ENCODE measurements at places on chromosomes 12 and 14.
A peak's percentile ranks its signal among the peaks of the same experiment; 100 is the strongest.

GRCh38 chr14:52002542-52002941 is 13.2 kb downstream of the RTRAF start:
- no peak for DNase-seq

- DNase-seq: no peak
These were observed 31.2 kb downstream of the GSC start for GRCh38 chr14:94738751-94739150.

GRCh38 chr12:63150713-63151622 is at the start of gene AVPR1A:
Gene AVPR1A (minus strand): TSS chr12:63151201. CDS start chr12:63150836, 365 bp downstream.
- no peak for DNase-seq

GRCh38 chr14:56774503-56774902 is 35.8 kb downstream of the OTX2 start:
- no peak for DNase-seq

GRCh38 chr12:122999986-123000420 is 19.5 kb downstream of the ARL6IP4 start:
- no peak for DNase-seq

- DNase-seq: no peak
These were observed 64.1 kb downstream of the E2F7 start for GRCh38 chr12:77001276-77001675.

DNA sequence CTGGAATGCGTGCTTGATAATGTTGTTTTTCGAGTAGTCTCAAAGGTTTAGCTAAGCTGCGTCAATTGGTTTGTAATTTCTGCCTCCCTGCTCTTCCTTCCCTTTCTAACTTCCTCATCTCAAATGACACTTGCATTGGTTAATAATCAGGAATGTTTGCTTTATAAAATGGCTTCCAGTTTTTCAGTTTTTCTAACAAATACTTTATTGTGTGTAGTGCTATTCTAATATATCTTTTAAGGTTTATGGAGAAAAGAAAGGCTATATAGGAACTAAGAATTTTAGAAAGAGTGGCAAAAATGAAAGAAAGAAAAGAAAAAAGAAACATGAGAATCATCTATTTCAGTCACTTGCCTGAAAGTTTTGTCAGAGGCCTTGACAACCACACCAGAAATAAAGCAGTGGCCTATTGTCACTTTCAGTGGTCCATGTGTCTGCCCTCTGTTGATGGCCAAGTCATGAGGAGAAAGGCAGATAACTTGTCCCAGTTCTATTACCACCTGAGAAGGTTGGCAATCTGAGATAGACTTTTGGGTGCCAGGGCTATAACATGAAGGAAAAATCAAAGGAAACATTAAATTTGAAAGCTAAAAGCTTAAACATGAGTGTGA is 221.9 kb upstream of the KITLG start:
- no peak for DNase-seq

DNA sequence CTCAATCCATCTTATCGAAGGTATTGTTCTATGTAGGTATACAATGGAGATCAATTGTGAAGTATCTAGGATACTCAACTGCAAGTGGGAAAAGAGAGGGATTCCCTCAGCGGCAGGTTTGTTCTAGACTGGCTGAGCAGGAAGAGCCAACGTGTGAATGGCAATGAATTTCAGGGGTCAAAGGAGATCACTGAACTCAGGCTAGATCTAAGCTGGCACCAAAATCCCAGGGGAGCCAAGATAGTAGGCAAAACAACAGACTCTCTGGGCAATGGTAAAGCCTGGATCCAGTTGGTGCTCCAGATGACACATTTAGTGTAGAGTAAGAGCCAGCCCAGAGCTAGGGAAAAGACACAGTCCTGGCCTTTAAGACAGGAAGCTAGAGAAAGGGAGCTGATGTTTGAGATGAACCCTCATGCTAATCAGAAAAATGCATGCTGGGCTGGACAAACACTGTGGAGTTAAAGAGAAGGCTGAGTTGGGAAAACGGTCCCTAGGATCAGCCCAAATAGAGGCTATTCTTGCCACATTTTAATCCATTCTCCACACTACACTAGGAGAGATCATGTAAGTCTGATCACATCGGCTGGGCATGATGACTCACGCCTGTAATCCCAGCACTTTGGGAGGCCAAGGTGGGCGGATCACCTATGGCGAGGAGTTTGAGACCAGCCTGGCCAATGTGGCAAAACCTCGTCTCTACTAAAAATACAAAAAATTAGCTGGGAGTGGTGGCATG is 45.6 kb downstream of the EFCAB11 start:
- no peak for DNase-seq

DNA sequence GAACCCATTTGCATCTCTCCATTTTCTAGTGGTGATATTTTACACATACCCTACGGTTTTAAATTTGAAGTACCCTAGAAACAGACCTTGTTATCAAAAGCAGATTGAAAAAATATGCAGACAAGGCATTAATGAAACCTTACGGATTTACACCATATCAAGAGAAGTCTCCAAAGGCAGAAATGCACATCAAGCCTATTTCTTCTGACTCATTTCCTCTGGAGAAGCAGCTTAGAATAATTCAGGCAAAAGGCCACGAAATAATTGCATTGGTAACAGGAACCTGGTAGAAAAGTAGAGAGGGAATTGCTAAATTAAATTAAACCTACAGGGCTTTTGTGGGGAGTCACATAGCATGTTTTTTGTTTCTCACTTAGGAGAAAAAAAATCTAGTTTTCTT is 34.7 kb downstream of the KICS2 start:
- DNase-seq: no peak

- no peak for DNase-seq
These were observed 87.0 kb upstream of the GPHB5 start for GRCh38 chr14:63405715-63406114.

DNA sequence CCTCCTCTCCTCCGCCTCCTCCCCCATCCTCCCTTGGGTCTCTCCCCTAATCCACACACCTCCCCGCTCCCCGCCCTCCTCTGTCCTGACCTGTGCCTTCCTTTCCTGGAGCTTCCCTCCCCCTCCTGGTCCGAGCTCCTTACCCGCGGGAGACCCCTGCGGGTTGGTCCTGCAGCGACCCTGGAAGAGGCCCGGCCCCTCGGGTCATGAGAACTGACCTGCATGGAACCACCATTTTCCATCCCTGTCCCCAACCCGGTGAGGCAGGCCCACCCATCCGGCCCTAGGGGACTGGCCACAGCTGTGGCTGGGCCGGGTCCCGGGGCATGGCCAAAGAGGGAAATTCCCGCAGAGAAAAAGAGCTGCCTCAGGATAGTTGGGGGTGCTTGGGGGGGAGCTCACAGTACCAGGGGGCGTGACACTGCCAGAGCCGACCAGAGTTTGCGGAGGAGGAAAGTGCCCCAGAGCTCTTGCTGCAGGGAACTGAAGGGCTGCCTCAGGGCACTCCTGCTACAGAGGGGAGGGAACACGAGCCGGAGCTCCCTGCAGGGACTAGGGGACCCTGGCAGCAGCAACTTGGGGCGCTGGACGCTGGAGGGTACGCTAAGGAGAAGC is 613 bp downstream of the ARHGEF40 start:
- DNase-seq: no peak

DNA sequence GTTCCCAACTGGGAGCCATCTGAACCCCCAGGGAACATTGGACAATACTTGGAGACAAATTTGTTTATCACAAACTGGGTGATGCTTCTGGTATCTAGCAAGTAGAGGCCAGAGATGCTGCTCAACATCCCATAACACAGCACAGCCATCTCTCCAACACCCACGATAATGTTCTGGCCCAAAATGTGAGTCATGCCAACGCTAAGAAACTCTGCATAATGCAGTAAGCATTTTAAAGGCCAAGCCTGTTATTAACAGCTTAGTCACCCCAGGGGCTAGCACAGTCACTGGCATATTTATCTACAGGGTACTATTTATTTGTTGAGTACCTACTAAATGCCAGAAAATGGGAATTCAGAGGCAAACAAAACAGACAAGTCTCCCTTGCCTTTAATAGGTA is 873.1 kb upstream of the TMEM132C start:
- DNase-seq: no peak

GRCh38 chr12:989751-990660 is 1.0 kb upstream of the ERC1 start:
- DNase-seq: peak; percentile 15

GRCh38 chr12:13472690-13473089 is 276.2 kb downstream of the EMP1 start:
- DNase-seq: peak; percentile 41

- no peak for DNase-seq
These were observed 28.6 kb downstream of the KCNA5 start for GRCh38 chr12:5072311-5072710.

- no peak for DNase-seq
These were observed 84.0 kb downstream of the MSRB3 start for GRCh38 chr12:65362234-65363031.

- no peak for DNase-seq
These were observed 12.6 kb upstream of the B4GALNT3 start for GRCh38 chr12:447141-447540.

GRCh38 chr12:31482816-31483215 is 108.1 kb downstream of the DENND5B start:
- DNase-seq: no peak

DNA sequence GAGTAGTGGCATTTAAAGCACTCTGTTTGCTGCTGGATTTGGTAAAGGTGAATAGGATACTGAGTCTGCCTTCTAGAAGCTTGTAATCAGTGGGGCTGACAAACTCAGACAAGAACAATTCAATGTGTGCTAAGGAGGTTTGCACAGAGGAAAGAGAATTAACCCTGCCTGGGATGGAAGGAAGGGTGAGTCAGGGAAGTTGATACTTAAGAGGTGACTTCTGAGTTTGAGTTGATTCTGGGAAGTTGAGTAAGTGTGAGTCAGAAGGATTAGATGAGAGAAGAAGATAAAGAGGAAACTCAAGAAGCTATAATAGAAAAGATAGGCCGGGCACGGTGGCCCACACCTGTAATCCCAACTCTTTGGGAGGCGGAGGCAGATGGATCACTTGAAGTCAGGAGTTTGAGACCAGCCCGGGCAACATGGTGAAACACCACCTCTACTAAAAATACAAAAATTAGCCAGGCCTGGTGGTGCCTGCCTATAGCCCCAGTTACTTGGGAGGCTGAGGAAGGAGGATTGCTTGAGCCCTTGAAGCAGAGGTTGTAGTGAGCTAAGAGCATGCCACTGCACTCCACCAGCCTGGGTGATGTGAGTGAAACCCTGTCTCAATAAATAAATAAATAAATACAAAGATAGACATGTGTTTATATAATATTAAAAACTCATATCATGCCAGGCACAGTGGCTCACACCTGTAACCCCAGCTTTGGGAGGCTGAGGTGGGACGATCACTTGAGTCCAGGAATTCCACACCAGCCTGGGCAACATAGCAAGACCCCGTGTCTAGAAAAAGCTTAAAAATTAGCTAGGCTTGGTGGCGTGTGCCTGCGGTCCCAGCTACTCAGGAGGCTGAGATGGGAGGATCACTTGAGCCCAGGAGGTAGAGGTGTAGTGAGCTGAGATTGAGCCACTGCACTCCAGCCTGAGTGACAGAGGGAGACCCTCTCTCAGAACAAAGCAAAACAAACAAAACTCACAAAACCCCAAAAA is 126.8 kb upstream of the CPM start:
- no peak for DNase-seq

DNA sequence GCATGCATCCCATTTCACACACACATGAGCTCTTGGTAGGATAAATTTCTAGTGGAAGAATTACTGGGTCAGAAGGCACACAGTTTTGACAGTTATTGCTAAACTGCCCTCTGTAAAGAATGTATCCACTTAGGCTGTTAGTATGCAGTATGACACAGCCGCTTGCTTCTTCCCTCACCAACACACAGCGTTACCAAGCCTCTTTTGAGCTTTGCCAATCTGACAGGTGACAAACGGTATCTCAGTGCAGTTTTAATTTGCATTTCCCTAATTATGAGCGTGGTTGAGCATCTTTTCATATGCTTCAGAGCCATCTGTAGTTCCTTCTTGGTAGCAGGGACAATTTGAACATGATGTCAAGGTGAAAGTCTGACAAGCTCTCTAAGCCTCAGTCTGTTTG is 42.9 kb downstream of the HRK start:
- DNase-seq: no peak
